GM12892 (cell line): ENCODE measurements at places on chromosomes 3 and 15.

GRCh38 chr3:58231666-58232065 is 5.9 kb upstream of the ABHD6 start:
- no peak for DNase-seq

DNA sequence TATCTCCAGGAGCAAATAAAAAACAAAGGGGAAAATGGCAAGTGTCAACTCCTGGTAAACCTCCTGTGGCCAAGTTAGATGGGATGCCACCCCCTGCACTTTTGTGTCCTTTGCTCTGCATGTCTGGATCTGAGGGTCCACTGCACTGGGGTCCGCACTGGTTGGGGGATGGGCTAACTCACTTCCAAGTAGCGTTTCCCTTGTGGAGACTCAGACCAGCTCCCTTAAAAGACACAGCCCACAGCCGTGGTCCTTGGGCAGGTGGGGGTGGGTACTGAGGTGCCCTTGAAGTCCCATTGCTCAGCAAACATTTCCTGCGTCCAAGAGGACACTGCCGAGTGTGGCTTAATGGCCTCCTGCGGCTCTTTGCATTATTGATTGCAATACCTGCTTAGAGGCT is 188.2 kb downstream of the MEGF11 start:
- DNase-seq: no peak

- DNase-seq: no peak
Measured at GRCh38 chr3:182948305-182948704, 32.0 kb downstream of the DCUN1D1 start.

- DNase-seq: no peak
Measured at GRCh38 chr15:67142767-67143100, 77.3 kb downstream of the SMAD3 start.

GRCh38 chr3:177471733-177472480 is 274.6 kb upstream of the TBL1XR1 start:
- no peak for DNase-seq

DNA sequence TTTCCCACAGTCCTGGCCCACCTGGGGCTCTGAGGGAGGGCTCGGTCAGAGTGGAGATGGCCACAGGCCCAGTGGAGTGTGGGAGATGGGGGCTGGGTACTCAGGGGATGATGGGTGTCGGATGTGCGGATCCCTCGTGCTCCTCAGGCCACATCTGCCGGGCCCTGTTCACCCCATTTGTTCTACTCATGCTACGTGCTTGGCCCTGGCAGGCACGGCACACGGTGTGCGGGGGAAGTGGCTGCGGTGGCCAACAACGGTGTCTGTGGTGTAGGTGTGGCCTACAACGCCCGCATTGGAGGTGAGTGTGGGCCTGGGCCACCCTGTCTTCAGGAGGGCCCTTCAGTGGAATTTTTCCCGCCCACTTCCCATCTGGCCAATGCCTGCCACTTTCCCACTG is 7.0 kb upstream of the FES start:
- no peak for DNase-seq

GRCh38 chr3:170563712-170564423 is 22.0 kb downstream of the SLC7A14 start:
- DNase-seq: no peak

GRCh38 chr3:31465999-31466398 is 66.7 kb upstream of the STT3B start:
- no peak for DNase-seq

DNA sequence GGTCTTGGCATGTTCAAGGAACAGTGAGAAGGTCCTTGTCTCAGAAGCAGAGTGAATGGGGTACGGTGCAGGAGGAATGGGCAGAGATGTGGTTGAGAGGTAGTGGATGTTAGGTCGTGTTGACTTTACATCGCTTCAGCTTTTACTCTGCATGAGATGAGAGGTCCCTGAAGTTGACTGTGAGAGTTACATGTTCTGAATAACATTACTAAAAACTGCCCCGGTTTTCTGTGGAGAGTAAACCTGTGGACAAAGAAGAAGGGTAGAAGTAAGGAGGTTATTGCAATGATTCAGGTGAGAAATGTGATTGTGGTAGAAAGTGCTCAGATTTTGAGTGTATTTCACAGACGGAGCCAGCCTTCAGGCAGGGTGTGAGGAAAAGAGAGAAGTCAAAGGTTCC is 105.6 kb downstream of the ARNT2 start:
- DNase-seq: no peak

- DNase-seq: no peak
Measured at GRCh38 chr3:43766672-43767465, 76.1 kb downstream of the ABHD5 start.

DNA sequence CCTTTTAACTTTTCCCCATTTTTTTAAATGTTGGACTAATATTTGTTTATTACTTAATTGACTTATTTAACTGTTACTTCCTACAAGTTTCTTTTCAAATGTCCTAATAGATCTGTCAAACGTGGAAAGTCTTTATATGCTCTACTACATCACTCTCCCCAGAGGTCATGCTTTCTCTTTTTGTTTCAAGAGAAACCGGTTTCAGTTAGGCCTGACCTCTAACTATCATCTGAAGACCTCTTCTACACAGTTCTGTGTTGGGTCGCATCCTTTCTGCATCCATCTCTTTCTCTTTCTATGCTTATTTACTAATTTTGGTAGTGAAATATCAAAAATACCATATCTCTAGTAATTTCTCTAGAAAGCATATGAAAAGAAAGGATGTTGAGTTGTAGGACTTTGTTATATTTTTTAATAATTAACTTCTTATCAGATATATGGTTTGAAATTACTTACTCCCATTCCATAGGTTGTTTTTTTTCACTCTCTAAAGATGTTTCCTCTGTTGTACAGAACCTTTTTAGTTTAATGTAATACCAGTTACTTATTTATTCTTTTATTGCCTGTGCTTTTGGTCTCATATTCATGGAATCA is 781.2 kb upstream of the ARPP21 start:
- DNase-seq: no peak

DNA sequence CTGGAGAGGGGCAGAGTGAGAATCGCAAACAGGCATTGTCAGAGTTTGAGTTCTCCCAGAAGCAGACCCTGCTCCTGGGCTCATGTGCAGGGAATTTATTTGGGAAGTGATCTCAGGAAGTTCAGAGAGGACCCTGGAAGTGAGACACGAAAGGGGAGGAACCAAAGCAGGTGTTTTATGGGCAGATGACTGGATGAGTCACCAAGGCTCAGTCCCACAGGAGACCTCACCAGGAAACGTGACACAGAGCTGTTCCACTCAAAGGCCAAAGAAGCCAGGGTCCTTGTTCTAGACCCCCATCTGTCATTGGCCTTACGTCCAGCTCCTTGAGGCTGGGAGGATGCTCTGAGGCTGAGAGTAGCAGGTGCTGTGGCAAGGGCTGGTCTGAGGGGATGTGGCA is 43.4 kb upstream of the SEC22A start:
- DNase-seq: no peak

DNA sequence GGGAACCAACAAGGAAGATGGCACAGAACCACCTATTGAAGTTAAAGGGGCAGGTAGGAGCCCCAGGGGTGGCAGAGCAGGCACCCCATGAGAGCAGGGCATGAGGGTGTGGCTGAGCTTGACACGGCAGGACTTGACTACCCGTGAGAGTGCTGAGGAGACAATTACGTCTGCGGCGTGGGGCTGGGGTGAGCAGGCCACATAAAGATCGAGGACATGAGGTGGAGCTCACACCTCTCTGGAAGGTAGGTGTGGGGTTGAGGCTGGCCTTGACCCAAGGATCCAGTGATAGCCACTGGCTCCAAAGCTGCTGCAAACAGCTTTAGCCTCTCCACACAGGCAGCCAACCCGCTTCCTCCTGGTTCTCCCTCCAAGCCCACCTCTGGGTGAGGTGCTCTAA is 64.5 kb downstream of the PCSK6 start:
- no peak for DNase-seq

- no peak for DNase-seq
Measured at GRCh38 chr15:75192307-75192706, 9.4 kb upstream of the C15orf39 start.

GRCh38 chr15:53115563-53115962 is 325.4 kb upstream of the ONECUT1 start:
- no peak for DNase-seq

DNA sequence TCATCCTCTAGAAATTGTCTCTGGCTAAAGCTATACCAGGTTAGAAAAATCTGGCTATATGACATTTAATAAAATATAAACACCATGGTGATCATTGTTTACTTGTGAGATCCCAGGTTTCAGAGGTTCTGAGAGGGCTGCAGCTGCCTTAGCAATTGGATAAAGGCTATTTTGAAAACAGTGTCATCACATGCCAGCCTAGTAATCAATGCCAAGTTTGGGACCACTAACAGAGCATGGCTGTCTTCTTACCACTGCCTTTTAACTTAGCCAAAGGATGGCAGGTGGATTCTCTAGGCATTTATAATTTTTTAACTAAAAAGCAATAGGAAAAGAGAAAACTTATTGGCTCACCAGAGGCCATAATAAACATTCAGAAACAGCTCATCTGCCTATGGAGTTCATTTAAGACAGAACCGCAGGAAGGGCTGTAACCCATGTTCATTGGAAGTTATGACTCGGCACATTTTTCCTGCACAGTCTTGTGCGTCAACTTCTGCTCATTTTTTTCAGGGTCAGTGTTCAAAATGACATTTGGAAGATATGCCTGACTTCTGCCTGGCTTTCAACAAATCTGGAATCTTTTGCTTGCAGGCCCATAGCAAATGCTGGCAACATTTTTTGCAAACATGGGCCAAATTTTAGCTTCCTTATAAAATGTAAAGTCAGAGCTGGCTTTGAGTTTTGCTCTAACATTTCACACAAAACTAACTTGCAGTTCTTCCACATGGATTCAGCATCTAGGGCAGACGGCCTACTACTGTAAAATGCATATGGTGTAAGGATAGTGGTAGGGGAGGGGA is 476.0 kb upstream of the TBL1XR1 start:
- no peak for DNase-seq

GRCh38 chr3:140954576-140954975 is 12.9 kb downstream of the SLC25A36 start:
- no peak for DNase-seq

GRCh38 chr15:36558921-36559320 is 20.5 kb upstream of the CDIN1 start:
- DNase-seq: no peak

GRCh38 chr3:132435911-132436425 is 18.7 kb downstream of the DNAJC13 start:
- no peak for DNase-seq

DNA sequence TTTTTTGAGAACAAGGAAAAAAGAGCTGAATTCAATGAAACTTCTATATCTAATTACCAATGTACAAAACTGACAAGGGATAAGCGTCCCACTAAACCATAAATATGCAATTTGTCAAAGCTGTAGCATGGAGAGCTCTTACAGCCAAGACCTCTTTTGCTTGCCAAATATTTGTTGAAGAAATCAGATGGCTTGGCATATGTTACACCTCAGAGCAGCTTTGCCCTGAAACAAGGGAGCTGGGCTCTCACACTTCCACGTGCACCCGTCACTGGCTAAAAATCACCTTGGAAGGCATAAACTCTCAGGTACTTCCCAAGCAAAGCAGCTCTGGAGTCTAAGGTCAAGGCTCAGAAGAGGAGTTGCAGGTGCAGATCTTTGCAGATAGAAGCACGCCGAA is 324.7 kb upstream of the SLCO3A1 start:
- no peak for DNase-seq

DNA sequence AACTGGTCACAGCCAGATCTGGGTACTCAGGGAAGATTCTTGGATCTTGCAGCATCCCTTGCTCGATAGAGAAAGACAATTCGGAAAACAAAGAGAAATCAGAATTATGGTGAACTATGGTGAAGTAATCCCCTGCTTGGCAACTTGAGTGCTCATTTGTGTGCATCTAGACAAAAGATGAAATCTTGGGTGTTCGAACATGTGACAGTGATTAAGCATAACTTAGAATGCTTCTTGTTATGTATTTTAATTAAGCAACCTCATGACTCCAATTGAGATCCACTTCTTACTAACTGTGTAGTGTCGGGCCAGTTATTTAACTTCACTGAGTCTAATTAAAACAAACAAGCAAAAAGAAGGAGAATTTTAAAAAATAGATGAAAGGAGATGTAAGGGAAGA is 56.5 kb downstream of the ZNF385D start:
- no peak for DNase-seq

GRCh38 chr3:152374262-152374990 is 105.7 kb downstream of the MBNL1 start:
- no peak for DNase-seq

- no peak for DNase-seq
Measured at GRCh38 chr3:180265551-180265950, 228.8 kb upstream of the PEX5L start.

DNA sequence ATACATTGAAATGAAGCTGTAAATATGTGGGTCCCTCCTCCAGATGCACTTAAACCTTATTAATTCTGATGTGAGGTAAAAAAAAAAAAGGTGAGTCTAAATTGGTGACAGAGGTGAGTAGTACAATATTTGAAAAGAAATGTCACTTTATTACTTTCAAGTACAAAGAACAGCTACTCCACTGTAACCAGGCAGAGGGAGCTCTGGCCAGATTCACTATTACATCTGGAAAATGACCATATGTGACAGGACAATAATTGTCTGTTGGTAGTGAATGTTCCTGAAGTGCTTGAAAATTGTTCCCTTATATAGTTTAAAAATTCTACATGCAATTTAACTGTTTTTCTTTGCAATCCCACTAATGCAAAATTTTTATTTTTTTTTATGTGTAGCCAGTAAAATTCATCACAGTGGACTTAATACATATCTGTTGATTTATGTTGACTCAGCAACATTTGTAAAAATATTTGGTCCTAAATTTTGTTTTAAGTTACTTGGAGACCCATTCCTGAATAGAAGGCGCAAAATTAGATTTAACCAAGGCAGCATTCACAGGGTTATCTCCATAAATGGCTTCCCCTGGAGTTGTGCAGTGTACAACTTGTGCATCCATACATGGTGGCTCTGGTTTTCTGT is 231.9 kb upstream of the TBC1D5 start:
- no peak for DNase-seq
